ENCODE measurements at places on chromosomes 12 and 14.

- DNase-seq, result no peak
These were observed 200.5 kb upstream of the GRIP1 start for GRCh38 chr12:66879409-66879808.

GRCh38 chr12:17829813-17830212 is 260.2 kb downstream of the RERGL start:
- DNase-seq, result no peak

DNA sequence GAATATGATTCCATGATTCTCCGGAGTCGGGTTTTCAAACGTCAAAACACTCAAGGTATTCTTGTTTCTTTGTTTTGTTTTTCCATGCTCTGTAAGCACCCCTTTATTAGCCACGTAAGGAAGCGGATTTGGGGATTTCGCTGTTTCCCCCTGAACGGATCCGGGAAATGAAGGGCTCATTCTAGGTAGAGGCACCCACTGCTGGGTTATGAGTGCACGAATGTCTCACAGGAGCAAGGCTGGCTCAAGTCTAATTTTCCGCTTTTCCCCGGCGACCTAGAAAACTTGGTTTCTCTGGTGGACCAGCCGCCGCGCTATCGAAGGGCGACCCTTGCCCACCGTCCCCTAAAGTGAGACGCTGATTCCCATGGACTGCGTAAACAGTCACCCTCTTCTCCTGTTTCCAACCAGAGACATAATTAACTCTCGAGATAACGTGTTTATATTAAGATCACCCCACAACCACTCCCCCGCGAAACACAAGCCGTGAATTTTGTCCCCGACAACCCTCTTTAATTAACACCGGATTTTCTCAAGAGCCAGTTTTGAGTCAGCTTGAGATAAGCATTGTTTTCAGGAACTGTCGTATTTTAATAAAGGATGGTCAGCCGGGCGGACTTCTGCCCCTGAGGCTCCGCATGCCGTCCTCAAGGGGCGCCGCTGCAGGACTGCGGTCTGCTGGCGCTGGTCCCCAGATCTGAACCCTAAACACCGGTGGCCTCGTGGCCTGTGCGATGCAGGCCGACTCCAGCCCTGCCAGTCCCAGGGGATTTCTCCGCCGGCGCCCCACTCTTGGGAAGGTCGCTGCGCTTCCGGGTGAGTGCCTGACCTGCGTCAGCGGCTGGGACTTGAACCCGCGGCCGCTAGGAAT is 515 bp upstream of the ABCC9 start:
- DNase-seq, result no peak

DNA sequence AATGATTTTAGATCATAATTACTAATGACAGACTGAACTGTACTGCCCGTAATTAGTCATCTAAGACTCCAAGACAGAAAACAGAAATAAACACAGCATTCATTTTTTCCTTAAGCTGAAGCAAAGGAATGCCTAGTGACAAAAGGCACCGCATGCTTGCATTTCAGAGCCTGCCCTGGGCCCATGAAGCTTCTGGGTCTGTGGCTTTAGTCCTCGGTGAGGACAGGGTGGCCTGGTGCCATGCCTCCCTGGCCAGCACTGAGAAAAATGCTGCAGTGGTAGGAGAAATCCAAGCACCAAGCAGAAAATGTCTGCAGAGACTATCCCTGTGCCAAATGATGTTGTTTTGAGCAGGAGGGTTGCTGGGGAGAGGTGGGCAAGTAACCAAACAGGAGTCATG is 171.6 kb downstream of the CALM1 start:
- no peak for DNase-seq

DNA sequence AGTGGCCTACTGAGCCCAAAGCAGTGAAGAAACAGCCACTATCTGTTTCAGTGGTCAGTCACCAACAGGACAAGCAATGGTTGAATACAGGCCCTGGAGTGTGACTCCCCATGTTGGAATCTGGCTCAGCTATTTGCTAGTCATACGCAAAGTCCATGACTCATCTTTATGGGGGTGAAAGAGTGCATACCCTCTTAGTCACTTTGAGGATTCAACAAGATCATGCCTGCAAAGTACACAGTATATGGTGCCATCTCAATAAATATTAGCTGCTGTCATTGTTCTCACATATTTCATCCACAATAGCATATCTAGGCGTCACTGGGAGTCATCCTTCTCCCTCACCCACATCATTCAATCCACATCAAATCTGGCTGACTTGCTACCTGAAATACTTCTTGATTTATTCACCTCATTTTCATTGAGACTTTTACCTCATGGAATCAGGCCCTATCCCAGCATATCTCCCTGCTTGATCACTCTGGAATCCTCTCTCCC is 26.4 kb upstream of the STAB2 start:
- DNase-seq, result no peak

DNA sequence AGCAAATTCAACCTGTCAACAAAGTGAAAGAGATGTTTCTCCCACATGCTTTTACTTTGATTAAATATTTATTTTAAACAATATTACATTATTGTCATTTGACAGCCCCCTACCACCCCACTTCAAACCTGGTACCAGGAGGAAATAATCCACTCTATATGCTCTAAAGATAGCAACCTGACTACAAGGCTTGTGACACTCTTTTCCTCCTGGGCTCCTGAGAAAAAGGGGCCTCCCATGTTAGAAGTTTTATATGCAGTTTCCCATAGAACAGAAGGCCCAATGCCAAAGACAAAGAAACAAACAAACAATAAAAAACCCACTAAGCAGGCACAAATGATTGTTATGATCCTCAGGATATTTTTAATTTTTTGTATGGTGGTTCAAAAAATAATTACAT is 73.6 kb downstream of the RPS29 start:
- DNase-seq, result no peak

- DNase-seq, result no peak
These were observed 12.4 kb downstream of the FBRSL1 start for GRCh38 chr12:132502149-132502881.

- peak; percentile 39 for DNase-seq
These were observed 164.9 kb downstream of the ETV6 start for GRCh38 chr12:11814374-11814773.

DNA sequence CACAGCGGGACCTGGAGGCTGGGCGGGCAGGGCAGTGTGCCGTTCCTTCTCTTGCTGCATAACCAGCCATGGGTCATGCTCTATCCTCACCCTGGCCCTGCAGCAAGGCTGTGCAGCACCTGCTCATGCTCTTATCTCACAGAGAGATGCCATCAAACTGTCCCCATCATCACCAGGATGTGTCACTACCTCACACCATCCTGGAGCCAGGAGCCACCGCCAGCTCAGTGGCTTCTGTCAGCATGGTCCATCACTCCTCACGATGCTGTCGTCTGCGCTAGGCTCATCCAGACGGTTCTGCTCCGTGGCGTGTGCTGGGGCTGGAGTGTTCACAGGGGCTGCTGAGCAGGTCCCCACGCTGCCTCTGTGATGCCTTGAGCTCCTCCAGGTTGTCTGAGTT is 77.2 kb upstream of the DYNC1H1 start:
- no peak for DNase-seq

GRCh38 chr12:48717252-48717695 is 767 bp upstream of the CCNT1 start:
- no peak for DNase-seq
